ENCODE measurements at places on chromosomes 3 and 15. TPM values are rescaled to one million over a fixed set of nuclear protein-coding genes. Genes with fewer than 3 reads are reported as not detected.

DNA sequence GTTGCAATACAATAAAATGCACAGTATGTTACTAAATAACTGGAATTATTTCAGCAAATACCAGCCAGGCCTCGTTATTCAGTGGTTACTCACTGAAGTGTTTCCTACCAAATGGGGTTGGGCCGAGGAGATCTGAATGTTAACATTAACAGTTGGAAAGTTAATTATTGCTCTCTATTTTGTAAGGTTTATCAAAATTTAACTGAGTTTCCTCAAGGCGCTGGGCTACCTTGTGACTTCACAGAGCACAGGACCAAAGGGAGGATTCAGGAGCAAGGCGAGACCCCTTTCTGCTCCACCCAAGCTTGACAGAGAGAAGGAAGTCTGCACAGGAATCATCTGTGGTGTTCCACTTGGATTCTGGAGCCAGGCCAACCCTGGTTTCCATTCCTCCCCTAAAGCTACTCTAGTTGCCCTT is 21.6 kb downstream of the ADAMTS9 start:
- H3K27ac ChIP-seq, result no peak overlapping the region
- H3K36me3 ChIP-seq, result no peaks in the 10 kb centered on the region
- no peak overlapping the region for H3K4me3 ChIP-seq
- DNase-seq, result no peak
- H3K27me3 ChIP-seq, result no peaks in the 10 kb centered on the region

- no peak overlapping the region for H3K4me3 ChIP-seq
- H3K4me1 ChIP-seq, result no peaks in the 10 kb centered on the region
- no peak overlapping the region for H3K27ac ChIP-seq
- no peaks in the 10 kb centered on the region for H3K27me3 ChIP-seq
- no peak for DNase-seq
Observed at GRCh38 chr15:68317281-68318007, 39.9 kb downstream of the FEM1B start.

DNA sequence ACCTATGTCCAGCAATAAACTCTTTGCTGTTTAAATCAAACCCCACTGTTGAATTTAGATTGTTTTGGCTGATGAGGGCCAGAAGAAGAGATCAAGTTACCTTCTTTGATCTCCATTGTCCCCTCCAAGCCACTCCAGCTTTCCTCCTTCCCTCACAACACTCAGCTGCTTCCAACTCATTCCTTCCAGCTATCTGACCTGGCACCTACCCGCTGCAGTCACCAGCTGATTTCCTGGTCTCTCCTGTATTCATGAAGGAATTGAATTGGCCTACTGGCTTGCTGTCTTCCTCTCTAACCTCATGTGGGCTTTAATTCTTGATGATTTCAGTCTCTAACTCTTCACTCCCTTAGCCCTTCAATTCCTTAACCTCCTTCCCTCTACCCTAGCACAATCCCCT is 40.8 kb upstream of the ABHD17C start:
- no peaks in the 10 kb centered on the region for H3K4me1 ChIP-seq
- DNase-seq, result no peak
- no peaks in the 10 kb centered on the region for H3K36me3 ChIP-seq
- H3K27ac ChIP-seq, result no peak overlapping the region
- H3K4me3 ChIP-seq, result no peak overlapping the region

DNA sequence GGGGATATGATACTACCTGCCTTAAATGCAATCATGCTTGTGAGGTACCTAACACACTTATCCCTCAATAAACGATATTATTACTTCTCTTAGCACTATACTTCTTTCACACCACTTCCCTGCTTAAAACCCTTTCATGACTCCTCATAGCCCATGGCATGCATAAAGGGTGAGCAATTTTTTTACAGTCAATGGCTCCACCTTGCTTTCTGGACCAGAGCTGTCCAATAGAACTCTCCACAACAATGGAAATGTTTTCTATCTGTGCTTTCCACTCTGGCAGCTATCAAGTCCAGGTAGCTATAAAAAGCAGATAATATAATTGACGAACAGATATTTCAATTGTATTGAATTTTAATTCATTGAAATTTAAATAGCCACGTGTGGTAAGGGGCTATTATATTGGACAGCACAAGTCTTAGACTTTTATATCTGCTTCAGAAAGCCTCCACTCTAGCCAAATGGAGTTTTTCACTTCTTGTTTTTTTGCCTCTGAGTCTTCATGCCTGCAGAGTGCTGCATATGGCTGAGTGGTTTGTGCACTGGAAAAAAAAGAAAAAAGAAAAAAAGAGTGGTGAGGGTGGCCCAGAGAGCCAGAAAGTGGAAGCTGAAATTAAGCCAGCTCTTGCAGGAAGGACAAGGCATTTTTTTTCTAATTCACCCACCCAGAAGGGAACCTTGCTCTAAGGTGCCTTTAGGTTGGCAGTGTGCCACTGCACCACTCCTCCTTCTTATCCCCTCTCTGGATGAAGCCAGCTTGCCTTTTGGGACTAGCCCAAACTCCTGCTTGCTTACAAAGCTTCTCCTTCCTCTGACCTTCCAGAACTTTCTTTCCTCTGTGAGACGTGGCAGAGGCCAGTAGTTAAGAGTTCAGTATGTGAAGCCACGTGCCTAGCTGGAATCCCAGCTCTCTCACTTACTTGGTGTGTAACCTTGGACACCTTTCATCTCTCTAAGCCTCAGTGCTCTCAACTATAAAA is 239.0 kb upstream of the LRTM1 start:
- no peaks in the 10 kb centered on the region for H3K36me3 ChIP-seq
- DNase-seq, result no peak
- peaks cover 53% of the 10 kb centered on the region for H3K4me1 ChIP-seq
- H3K27me3 ChIP-seq, result no peaks in the 10 kb centered on the region

GRCh38 chr3:138032567-138032966 is 22.6 kb downstream of the CLDN18 start:
- no peaks in the 10 kb centered on the region for H3K27me3 ChIP-seq
- no peaks in the 10 kb centered on the region for H3K36me3 ChIP-seq
- H3K27ac ChIP-seq, result no peak overlapping the region
- H3K4me3 ChIP-seq, result no peak overlapping the region
- no peak for DNase-seq

GRCh38 chr15:92662762-92663161 is 7.2 kb upstream of the FAM174B start:
- no peak overlapping the region for H3K4me3 ChIP-seq
- H3K36me3 ChIP-seq, result no peaks in the 10 kb centered on the region
- DNase-seq, result no peak

DNA sequence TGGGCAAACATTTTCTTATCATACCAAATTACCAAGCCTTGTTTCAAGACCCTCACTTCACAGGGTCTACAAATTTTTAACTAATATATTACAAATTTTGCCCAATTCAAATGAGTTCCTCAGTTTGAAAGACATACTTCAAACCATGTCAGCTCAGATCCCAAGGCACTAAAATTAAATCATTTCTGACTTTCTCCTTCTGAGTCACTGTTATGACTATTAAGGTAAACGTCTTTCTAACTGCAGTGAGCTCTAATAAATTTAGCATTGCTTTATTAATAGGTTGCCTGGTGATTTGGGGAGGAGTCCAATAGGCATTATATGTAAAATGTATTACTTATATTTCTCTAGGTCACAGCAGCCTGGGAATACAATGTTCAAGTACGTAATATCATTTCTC is 158.2 kb upstream of the ARHGEF26 start:
- no peaks in the 10 kb centered on the region for H3K27me3 ChIP-seq
- no peaks in the 10 kb centered on the region for H3K36me3 ChIP-seq
- H3K27ac ChIP-seq, result no peak overlapping the region
- H3K4me3 ChIP-seq, result no peak overlapping the region
- H3K4me1 ChIP-seq, result no peaks in the 10 kb centered on the region

The P2RY14 gene
- total RNA-seq, result not detected

- no peaks in the 10 kb centered on the region for H3K27me3 ChIP-seq
- no peak overlapping the region for H3K27ac ChIP-seq
- no peak overlapping the region for H3K4me3 ChIP-seq
- no peaks in the 10 kb centered on the region for H3K36me3 ChIP-seq
- H3K4me1 ChIP-seq, result no peaks in the 10 kb centered on the region
Observed at GRCh38 chr3:110311541-110311940, 760.1 kb upstream of the NECTIN3 start.

DNA sequence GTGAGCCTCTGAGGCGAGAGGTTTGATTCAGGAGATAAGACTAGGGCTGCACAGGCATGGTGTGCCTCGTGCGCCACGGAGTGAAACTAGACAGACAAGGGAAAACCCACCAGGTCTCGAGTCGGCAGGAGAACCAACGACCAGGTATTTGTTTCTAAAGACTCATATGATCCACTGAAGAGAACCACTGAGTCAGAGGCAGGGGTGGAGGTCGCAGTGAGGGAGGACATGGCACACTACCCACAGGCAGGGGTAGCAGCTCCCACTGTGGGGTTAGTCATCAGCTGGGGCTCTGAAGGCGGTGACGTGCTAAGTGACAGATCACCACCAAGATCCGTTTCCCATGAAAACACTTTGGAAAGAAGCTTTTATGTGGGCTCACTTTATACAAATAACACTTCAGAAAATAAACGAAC is 45.7 kb downstream of the CHSY1 start:
- DNase-seq, result peak; percentile 91
- H3K4me1 ChIP-seq, result peaks cover 40% of the 10 kb centered on the region
- no peaks in the 10 kb centered on the region for H3K27me3 ChIP-seq
- peak overlapping the region; percentile 89 for H3K27ac ChIP-seq

GRCh38 chr3:141383555-141384129 is 15.3 kb downstream of the ZBTB38 start:
- H3K4me3 ChIP-seq, result peak overlapping the region; percentile 98
- H3K27ac ChIP-seq, result peak overlapping the region; percentile 58
- H3K4me1 ChIP-seq, result peaks cover under 1% of the 10 kb centered on the region
- H3K36me3 ChIP-seq, result no peaks in the 10 kb centered on the region
- H3K27me3 ChIP-seq, result no peaks in the 10 kb centered on the region

The TIPIN gene
- total RNA-seq, result 14.5 TPM

DNA sequence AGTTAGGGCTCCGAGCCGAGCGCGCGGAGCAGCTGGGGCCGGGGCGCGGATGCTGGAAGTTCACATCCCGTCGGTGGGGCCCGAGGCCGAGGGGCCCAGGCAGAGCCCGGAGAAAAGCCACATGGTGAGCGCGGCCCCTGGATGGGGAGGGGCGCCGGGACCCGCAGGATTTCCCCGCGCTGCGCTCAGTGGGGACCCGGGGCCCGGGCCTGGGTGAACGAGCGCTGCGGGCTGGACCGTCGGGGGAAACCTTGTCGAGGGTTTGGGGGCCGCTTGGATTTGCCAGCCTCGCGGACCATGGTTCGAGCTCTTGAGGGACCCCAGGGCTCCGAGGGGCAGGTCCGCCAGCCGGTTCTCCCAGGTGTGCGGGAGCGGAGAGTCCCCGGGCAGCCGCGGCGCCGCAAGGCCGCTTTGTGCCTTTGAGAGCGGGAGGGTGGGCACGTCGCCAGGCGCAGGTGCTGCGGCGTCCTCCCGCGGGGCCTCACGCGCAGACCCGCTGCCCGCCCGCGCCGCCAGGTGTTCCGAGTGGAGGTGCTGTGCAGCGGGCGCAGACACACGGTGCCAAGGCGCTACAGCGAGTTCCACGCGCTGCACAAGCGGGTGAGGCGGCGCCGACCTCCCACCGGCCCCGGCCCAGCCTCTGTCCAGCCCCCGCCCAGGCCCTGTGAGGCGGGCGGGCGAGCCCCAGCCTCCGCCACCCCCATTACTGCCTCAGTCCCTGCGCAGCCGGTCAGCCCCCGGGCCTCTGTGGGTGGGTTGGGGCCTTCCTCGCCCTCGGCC is at the start of gene SNX22:
Gene SNX22, plus strand, starts transcription at position 5 of the 780 bp plus-strand sequence. Its CDS starts 45 bp downstream, at position 50.
- H3K4me1 ChIP-seq, result peaks cover 4% of the 10 kb centered on the region
- no peak within 1 kb of the TSS for H3K27ac ChIP-seq
- peaks cover 15% of the 10 kb centered on the region for H3K36me3 ChIP-seq
- peaks cover 10% of the 10 kb centered on the region for H3K27me3 ChIP-seq

DNA sequence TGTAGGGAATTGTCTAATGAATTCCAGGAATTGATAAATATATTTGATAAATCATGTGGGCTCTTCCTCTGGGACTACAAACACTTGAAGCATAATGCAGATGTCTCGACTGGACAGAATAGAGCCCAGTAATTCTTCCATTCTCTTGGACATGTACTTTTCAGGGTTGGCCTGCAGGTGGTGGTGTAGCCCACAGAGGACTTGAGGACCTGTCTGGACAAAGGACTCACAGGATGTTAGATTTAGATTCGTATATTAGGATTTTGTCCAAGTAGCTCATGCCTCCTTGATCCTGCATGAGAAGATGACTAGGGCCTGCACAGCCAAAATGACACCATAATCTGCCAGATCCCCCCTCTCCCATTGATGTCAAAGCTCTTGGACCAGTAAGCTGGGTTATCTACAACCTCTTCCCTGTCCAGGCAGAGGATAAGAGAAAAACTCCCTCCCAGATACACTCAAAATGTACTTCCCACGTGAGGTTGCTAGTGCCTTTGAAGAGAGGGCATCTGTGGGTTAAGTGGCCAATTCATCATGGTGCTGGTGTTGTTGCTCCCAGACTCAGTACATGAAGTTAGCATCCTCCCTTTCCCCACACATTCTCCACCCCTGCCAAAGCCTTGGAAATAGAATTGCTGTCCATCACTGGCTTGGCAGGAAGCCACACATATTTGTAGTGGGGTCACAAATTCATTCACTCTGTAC is 88.6 kb upstream of the ZNF280D start:
- no peak overlapping the region for H3K4me3 ChIP-seq
- no peaks in the 10 kb centered on the region for H3K27me3 ChIP-seq
- no peak overlapping the region for H3K27ac ChIP-seq
- peak; percentile 91 for DNase-seq
- H3K36me3 ChIP-seq, result no peaks in the 10 kb centered on the region
- H3K4me1 ChIP-seq, result peaks cover 5% of the 10 kb centered on the region

GRCh38 chr15:95557226-95558046 is 773.1 kb upstream of the NR2F2 start:
- DNase-seq, result peak; percentile 93
- H3K36me3 ChIP-seq, result no peaks in the 10 kb centered on the region
- H3K27ac ChIP-seq, result peak overlapping the region; percentile 66
- H3K4me3 ChIP-seq, result no peak overlapping the region
- peaks cover 11% of the 10 kb centered on the region for H3K4me1 ChIP-seq

- H3K4me3 ChIP-seq, result no peak overlapping the region
- no peaks in the 10 kb centered on the region for H3K27me3 ChIP-seq
- DNase-seq, result peak; percentile 91
- peak overlapping the region; percentile 62 for H3K27ac ChIP-seq
- no peaks in the 10 kb centered on the region for H3K36me3 ChIP-seq
Observed at GRCh38 chr15:60673918-60674558, 195.1 kb upstream of the ICE2 start.

DNA sequence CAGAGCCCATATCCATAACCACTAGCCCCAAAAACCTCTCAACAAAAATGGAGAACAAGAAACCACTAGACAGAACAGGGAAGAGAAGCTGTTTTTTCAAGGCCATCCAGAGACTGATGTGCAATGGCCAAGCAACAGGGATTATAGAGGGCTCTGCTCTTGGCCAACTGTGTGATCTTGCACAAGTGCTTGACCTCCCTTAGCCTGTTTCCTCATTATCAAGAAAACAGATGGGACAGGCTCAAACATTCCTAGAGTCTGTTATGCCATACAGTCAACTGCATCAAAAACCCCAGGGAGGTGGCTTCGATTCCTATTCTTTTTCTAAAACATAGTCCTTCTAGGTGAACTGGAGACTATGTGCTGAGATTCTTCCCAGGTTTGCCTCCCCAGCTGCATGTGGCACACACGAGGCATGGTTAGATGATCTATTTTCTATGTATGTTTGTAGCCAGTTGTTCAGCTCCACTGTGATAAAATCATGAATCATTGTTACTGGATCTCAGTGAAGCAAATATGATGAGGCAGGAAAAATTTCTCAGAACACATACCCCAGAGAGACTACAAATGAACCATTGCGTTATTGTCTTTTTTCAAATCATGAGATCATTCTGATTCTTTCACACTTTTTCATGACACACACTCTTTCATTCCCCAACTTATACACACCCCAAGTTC is 132.9 kb upstream of the TGFBR2 start:
- no peak overlapping the region for H3K27ac ChIP-seq
- no peaks in the 10 kb centered on the region for H3K36me3 ChIP-seq
- peaks cover 4% of the 10 kb centered on the region for H3K4me1 ChIP-seq
- no peak overlapping the region for H3K4me3 ChIP-seq

All from fibroblast of lung (primary cell).